Breast epithelium (tissue), 4 donors: ENCODE measurements at places on chromosomes 1 and 21.

- DNase-seq: no peak
Measured at GRCh38 chr1:83554174-83554573, 444.8 kb downstream of the TTLL7 start.

GRCh38 chr1:184684285-184685074 lies 70.2 kb downstream of the EDEM3 start:
- DNase-seq: no peak

GRCh38 chr1:93734999-93735398 lies 53.4 kb upstream of the BCAR3 start:
- DNase-seq: no peak

- no peak for DNase-seq
Measured at GRCh38 chr1:86950712-86951419, 36.4 kb downstream of the HS2ST1 start.

- no peak for DNase-seq
Measured at GRCh38 chr1:49045371-49045770, 268.7 kb upstream of the BEND5 start.

DNA sequence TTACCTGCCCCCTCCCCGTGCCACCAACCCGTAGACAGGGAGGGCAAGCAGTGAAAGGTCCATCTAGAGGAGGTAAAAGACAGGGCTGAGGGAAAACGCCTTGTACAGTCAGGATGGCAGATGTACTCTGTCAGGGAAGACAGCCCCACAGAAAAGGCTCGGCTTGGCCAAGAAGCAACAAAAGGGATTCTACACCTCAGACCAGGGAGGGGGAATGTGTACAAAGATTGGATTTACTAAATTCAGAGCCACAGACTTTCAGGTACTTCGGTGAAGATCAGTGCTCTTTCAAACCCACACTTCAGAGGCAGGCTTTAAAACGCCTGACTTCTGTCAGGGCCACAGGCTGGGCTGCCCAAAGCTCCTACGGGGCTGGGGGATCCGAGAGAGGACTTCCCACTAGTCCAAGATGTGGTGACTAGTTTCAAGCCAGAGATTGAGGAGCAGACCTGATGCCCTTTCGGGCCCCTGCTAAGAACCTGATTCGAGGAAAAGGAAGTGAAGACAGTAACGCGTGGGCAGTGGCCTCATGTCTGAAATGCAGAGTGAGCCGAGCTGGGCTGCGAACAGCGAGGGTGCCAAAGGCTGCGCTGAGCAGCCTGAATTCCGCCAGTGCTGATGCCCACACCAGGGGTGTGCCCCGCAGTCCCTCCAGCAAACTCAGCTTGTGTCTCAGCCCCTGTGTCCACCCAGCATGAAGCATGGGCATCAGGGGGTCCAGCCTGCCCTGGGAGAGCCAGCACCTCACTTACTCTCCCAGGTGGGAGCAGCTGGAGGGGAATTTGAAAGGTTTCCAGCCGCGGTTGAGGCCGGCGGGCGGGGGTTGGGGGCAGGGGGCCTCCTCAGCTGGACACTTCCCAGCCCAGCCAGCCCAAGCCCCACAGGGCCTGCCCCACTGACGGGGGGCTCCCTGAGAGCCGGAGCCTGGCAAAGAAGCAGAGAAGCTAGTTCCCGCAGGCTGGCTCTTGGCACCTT lies 36.2 kb downstream of the KIAA1614 start:
- DNase-seq: no peak
